ENCODE measurements at places on chromosomes 16 and 17.

GRCh38 chr17:74686761-74687160 is 26.0 kb downstream of the CD300LF start:
- no peak for DNase-seq

DNA sequence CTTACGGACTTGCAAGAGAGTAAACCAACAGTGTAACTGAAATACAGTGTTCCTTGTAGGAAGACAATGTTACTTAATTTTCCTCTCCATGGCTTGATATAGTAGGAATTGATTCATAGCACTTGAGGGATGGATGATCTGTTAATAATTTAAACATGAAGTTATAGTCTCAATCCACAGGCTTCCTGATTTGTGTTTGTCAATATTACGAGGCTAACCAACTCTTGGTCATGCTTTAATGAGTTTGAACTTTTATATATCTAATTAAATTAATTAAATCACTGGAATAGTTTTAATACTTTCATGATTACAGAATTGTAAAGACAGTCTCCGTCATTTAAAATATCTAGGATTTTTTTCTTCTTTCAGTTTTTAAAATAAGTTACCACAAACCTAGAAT is 112.0 kb upstream of the HAS3 start:
- DNase-seq, result no peak

GRCh38 chr16:54027062-54027461 is 259.5 kb downstream of the IRX3 start:
- no peak for DNase-seq

- no peak for DNase-seq
Measured at GRCh38 chr16:53056392-53056881, 1.6 kb downstream of the CHD9 start.

GRCh38 chr17:20010099-20010863 is 1.1 kb downstream of the SPECC1 start:
- peak; percentile 21 for DNase-seq

DNA sequence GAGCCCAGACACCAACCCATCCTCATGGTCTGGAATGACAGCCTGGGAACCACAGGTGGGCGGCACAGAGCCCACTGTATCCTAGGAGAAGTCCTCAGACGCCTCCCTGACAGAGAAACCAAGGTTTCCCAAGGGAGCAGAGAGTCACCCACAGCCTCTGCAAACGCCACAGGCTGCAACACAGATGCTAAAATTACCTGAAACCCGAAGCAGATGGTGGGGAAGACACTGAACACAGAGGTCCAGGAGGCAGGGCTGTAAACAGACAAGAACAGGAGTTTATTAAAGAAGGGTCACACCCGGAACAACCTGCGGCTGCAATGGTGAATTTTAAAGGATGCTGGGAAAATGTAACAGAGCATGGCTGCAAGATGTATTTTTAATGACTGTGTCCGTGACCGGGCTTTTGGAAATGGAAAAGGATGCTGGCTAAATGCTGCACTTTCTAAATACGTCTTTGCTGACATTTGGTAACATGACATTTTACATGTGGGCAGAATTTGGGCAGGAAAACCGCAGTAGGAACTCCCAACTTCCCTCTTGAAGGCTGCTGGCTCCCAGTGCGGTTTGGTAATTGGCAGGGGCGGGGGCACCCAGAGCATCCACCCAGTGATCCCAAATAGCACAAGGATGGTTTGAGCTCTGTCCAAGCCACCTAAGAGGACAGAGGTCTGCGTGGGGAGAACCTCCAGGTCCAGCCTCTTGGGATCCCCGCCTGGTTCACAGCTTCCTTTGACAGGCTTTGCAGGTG is 13.1 kb downstream of the SLC38A8 start:
- no peak for DNase-seq

- no peak for DNase-seq
Measured at GRCh38 chr16:2706085-2706484, 13.9 kb downstream of the PRSS27 start.
